RCC 7860 (cell line): ENCODE measurements at places on chromosomes 3 and 15.

GRCh38 chr3:167507954-167508353 lies 34.1 kb upstream of the SERPINI2 start:
- no peak for DNase-seq

GRCh38 chr15:29283381-29283780 lies 13.8 kb upstream of the NSMCE3 start:
- no peak for DNase-seq

GRCh38 chr3:103389356-103389755 lies 954.5 kb downstream of the ZPLD1 start:
- DNase-seq = no peak

- no peak for DNase-seq
Measured at GRCh38 chr3:154584974-154585373, 155.0 kb upstream of the GPR149 start.

DNA sequence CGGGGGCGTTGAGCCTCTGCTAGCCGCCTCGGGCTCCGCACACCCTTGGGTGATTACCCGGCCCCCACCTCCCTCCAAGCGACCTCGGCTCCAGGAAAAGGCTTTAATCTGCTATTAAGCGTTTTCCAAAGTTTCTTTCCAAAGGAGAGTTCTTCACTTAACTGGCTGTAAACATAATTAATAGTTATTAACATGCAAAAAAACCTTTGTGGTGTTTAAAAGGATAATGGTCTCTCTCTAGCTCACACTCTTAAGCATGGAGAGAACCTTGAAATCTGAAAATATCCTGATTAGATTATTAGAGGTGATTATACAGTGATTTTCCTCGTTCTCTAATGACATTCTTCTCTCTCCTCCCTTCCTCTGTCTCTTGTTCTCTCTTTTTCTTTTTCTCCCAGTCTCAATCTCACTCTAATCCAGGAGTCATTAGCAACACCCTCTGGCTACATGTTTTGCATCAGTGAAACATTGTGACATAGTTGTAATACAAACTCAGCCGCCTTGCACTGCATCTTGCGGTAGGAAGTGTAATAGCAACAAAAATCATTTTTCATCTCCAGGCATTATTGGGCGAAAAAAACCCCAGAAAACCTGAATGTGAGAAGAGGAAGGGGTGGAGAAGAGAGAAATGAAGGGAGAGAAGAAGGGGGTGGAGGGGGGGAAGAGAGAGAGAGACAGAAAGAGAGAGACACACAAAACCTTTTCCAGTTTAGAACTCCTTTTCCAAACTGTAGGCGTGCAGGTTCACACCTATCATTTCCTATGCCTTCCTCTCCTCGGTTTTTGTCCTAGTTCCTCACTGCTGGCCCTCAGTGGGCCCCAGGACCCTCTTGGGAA lies 24.4 kb downstream of the NR2F2 start:
- DNase-seq = peak; percentile 50

GRCh38 chr15:38128921-38129320 lies 123.7 kb upstream of the SPRED1 start:
- no peak for DNase-seq

DNA sequence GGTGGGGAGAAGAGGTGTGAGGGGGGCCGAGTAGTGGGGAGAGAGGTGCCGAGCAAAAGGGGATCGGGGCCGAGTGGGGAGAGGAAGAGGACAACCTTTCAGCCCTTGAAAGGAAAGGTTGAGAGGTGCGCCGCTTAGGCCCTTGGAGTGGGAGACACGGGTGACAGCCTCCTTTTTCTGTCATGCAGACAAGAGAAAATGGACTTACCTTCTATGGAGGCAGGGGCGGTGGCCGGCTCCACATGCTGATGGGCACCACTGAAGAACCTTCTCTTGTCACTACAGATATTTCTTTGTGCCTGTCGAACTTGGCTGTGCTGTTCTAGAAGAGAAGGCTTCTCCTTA lies 421 bp downstream of the KLHL18 start:
- DNase-seq = no peak

- no peak for DNase-seq
Measured at GRCh38 chr15:80234883-80235282, 17.1 kb downstream of the CTXND1 start.

DNA sequence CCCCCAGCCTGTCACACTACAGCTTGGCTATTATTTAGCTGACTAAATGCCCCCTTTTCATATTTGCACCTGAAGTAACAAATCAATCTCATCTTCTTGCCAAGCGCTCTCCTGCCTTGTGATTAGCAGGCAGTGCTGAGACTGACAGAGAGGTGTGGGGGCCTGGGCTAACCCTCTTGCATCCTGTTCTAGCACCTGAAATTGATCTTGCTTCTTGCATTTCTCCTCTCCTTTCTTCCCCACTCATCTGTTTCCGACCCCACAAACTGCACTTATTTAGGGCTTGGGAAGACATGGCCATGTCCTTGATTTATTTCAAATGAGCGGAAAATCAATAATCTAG lies 309.0 kb upstream of the PROK2 start:
- no peak for DNase-seq

- no peak for DNase-seq
Measured at GRCh38 chr3:124780761-124781475, 50.7 kb downstream of the UMPS start.

- no peak for DNase-seq
Measured at GRCh38 chr3:31469385-31469784, 63.3 kb upstream of the STT3B start.

- DNase-seq = no peak
Measured at GRCh38 chr3:3109407-3110298, 521 bp downstream of the IL5RA start.

DNA sequence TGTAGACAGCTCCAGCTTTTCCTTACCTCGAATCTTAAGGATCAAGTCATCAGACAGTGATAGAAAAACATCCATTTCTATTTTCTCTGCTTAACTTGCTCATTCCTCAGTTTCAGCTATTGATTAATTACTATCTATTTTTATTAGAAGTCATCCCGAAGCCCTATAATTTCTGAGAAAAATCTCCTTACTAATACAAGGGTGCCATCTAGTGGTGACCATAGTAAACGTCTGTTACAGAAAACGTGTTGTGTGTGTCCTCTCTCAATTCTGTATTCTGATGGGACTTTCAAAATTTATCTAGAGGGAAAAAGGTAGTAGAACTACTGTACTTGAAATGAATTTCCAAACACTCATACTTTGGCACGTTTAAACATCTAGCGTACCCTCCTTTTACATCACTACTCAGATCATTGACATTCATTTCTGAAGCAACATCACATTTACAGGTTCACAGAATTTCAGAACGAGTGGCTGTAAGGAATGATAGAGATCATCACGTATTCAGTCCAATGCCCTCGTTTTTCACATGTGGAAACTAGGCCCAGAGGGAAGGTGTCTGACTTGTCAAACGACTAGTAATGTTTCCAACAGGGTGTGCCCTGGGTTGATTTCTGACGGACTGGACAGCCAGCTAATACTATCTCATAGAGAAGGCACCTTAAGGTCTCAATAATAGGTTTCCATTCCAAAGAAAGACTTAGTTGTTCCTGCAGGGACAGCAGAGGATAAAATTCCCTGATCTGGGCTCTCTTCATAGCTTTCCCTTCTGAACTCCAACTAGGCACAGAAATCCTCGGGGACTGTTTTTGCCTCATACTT lies 25.6 kb downstream of the HACD2 start:
- peak; percentile 38 for DNase-seq

DNA sequence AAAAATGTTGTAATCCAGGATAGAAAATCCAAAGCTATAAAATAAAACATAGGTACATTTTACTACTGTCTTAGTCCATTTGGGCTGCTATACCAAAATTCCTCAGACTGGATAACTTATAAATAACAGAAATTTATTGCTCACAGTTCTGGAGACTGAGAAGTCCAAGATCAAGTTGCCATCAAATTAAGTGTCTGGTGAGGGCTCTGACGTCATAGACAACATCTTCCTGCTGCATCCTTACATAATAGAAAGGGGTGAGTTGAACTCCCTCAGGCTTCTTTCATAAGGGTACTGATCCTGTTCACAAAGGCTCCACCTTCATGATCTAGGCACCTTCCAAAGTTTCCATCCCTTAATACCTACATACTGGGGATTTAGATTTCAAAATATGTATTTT lies 826.8 kb downstream of the NTRK3 start:
- no peak for DNase-seq

DNA sequence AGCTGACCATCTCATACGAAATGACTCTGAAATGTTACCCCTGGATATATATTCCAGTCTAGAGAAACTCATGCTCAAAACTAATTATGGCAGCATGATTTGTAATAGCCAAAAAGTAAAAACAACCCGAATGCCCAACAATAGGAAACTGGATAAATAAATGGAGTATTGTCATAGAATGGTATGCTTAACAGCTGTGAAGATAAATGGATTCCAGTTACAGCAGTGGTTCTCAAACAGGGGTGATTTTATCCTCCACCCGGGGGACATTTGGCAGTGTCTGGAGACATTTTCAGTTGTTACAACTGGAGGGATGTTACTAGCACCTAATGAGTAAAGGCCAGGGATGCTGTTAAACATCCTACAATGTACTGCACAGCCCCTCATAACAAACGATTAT lies 52.3 kb upstream of the PIAS1 start:
- no peak for DNase-seq

GRCh38 chr3:153688301-153689120 lies 432.7 kb upstream of the ARHGEF26 start:
- DNase-seq = no peak

DNA sequence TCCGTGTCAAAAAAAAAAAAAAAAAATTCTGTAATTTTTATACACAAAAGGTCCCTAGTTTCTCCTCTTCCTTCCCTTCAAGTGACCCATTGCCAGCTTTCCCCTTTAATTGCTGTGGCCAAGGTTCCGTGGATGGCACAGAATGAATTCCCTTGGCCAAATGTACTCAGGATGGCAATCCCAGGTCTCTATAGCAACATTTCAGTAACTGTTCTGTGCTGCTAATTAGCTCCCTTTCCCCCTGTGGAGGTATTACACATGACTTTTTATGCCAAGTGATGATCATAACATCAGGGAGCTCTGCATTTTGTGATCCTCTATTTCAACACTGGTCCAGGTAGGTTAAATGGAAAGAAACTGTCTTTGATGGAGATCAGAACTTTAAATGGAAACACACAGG lies at the start of gene OR4F6:
Gene OR4F6, plus strand, starts transcription at position 301 of the 400 bp plus-strand sequence. CDS start 2,211 bp downstream, outside the sequence.
- no peak for DNase-seq

- DNase-seq = no peak
Measured at GRCh38 chr15:98002866-98003265, 42.4 kb downstream of the ARRDC4 start.

DNA sequence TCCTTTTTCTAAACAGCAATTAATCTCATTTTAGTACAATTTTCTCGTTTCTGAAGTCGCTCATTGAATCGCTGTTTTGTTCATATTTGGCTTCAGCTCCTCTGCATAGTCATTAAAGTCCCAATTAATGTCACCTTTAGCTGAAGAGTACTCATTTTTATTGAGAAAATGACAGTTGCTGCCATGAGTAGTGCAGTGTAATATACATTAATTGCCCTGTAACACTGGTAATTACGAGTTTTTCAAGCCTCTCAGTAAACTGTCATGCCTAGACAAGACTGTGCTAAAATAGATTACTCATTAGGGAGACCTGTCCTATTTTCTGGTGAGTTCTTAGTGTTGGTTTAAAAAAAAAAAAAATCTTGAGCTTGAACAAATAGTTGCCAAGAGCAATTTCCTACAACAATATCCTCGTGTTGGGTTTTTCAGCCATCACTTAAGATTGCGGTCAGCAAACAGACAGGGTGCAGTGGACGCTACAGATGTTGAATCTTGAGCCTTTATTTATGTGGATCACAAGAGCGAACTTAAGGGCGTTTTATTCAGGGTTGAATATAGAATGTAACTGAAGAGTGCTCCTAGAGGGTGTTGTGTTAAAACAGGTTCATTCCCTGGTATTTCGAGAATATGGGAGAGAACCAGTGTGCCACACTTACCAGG lies 176.0 kb downstream of the CDIN1 start:
- no peak for DNase-seq

GRCh38 chr3:156071031-156071430 lies 49.3 kb upstream of the KCNAB1 start:
- DNase-seq = no peak

- DNase-seq = no peak
Measured at GRCh38 chr15:83310521-83311456, 26.3 kb upstream of the BNC1 start.

DNA sequence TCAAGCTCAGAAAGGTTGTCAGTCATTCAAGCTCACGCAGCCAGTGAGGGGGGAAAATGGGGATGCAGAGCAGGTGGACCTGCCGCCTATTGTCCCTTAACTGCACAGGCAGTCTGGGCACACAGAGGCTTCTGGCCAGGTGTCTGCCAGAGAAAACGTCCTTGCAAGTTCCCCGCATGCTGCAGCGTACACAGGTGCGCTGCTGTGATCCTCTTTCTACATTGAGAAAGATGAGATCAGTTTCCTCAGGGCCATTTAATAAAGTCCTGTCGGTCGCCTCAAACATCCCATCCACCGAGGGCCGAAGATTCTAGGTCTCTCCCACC lies 445 bp upstream of the TSEN2 start:
- no peak for DNase-seq

- DNase-seq = no peak
Measured at GRCh38 chr3:52844290-52844975, 9.6 kb upstream of the MUSTN1 start.

- no peak for DNase-seq
Measured at GRCh38 chr15:64515196-64515595, 54.8 kb downstream of the ZNF609 start.

DNA sequence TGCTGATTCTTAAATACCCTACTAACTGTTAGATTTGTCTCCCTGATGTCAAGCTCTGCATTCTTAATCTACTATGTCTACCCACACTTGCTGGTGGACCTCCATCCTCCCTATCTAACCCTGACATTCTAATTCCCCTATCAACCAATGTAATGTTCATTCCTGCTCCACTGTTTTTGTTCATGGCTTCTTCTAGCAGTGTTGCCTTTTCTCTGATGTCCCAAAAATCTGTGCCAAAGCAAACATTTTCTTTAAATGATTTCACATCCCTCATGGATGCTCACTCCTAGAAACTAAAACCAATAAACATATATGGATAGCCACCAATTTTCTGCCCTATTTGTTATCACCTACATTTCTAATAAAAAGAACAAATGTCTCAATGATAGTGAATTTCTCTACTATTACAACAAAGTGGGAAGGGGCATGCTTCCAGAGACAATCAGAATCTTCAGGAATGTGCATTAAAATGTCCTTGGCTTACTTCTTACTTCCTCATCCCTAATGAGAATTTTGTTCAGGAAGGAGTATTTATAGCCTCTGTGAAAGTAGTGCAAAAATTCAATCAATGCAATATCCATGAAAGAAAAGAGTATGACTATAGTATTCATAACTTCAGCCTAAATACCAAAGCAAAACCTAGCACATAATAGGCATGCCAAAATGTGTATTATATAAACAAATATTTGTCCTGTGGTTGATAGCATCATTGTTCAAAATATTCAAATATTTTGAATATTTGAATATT lies 273.3 kb downstream of the ZNF385D start:
- DNase-seq = no peak

GRCh38 chr15:85623315-85624049 lies 171.2 kb downstream of the KLHL25 start:
- no peak for DNase-seq

GRCh38 chr3:33665294-33665693 lies 52.8 kb downstream of the CLASP2 start:
- no peak for DNase-seq

GRCh38 chr15:89088605-89089315 lies 504 bp downstream of the ABHD2 start:
- no peak for DNase-seq
